Forelimb muscle (tissue), 1 donor: ENCODE measurements at places on chromosomes 7 and 10. TPM values are rescaled to one million over a fixed set of nuclear protein-coding genes. Genes with fewer than 3 reads are reported as not detected.
A peak's percentile ranks its signal among the peaks of the same experiment; 100 is the strongest.

- DNase-seq: no peak
Observed at GRCh38 chr10:80453842-80454512, at the start of gene TSPAN14. Gene TSPAN14, plus strand, starts transcription at chr10:80454310. Its CDS starts 34,924 bp downstream, at chr10:80489234.

- no peak for DNase-seq
Observed at GRCh38 chr7:68041554-68041953, 1044.9 kb downstream of the TYW1 start.

DNA sequence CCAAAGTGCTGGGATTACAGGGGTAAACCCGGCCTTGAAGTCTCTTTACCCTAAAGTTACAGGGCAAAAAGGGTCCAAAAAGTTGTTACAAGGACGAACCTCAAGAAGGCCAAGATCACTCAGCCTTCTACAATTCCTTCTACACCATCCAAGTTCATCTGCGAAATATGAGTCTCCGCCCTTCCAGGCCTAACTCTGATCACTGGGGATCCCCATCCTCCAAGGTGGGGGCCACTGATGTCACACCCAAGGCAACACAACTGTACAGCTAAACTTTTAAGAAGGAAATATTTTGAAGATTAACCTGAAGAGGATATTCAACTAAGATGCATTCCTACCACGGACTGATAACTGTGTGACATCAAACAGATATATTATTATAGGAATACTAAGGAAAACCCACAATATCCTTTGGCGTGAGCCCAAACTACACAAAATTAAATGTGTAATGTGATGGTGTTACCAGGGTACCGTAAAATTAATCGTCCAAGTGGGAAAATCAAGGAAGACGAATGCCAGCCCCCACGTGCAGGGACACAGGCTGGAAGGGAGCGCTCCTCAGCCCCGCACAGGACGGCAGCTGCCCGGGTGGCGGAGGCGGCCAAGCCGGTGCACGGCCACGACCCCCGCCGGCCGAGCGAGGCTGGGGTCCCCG lies 1.0 kb downstream of the PAXIP1 start:
- no peak for DNase-seq

DNA sequence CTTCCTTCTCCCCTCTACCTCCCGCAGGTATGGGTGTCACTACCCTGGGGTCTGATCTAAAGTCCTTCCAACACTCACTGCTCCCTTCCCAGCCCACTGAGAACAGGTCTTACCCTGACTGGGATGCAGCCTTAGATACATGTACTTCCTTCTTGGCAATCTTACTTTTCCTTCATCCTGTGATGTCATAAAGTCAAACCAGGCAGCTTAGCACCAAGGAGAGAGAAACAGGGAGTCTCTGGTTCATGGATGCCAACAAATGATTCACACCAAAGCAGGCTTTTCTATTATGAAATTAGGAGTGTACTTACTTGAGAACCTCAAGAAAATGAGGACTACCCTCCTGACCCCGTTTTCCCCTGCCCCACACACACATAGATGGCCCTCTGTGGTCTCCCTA lies 111.0 kb upstream of the KMT2E start:
- no peak for DNase-seq

DNA sequence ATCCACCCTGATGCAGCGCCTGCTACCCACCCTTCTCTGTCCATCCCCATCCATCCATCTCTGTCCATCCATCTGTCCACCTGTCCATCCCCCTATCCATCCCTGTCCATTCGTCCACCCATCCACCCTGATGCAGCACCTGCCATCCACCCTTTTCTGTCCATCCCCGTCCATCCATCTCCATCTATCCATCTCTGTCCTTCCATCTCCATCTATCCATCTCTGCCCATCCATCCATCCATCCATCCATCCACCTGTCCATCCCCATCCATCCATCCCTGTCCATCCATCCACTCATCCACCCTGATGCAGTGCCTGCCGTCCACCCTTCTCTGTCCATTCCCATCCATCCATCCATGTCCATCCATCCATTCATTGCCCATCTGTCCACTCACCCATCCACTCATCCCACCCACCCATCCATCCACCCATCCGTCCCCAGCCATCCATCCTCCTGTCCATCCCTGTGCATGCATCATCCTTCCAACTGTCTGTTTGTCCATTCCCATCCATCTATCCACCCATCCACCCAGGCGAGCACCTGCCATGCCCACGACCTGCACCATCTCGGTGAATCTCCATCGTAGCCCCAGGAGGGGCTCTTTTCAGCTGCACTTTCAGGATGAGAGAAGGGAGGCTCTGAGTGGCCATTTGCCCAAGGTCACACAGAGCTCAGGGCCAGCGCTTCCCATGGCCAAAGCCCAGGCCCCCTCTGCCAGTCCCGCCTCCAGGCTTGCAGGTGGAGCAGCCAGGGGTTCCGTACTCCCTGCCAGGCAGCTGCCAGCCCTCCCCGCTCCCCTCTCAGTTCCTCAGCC lies 137.4 kb downstream of the LHPP start:
- DNase-seq: no peak

- DNase-seq: peak; percentile 66
Observed at GRCh38 chr10:31697271-31698180, 231.1 kb downstream of the ARHGAP12 start.

DNA sequence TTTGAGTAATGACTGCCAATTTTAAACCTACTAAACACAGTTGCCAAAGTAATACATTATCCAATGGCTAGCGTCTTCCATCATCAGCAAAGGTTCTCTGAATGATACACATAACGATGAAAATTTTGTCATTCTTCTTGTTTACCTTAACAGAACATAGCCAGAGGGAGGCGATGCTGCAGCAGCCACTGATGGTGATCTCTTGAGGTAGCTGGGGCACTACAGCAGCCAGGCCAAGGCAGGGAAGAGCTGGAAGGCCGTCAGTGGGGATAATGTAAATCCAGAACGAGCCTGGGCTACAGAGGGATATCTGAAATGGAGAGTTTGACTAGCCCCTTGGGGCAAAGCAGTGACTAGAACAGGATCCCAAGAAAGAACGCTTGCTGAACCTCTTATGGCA lies 38.8 kb downstream of the PRPS1L1 start:
- DNase-seq: no peak

DNA sequence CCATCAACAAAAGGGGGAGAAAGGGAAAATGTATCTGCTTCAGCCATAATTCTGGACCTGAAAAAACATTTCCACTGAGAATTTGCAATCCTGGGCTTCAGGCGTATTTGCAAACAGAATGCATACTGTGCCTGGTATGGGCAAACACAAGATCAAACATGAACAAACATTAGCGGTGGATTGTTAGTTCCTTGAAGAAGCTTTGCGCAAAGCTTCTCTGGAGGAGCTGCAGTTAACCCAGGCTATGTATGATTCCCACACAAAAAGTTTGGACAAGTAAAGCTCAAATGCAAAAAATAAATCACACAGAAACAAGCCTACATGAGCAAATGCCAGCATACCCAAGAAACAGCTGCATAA lies 20.4 kb upstream of the HILPDA start:
- no peak for DNase-seq

DNA sequence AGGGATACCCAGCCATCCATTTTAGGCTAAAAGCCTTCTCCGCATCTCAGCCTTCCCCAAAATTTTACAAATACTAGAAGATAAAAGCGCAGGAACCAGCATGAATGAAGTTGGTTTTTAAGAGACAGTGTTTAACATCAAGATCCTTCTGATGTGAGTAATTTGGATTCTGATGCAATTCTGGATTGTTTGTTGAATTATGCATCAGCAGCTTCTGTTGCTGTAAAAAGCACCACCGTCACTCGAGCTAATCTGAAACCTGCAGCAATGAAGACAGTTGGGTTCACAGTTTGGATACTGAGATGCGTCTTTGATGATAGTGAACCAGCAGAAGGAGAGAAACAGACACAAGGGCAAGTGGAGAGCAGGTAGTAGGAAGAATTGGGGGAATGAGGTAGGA lies 179.2 kb downstream of the PLXNA4 start:
- DNase-seq: no peak

DNA sequence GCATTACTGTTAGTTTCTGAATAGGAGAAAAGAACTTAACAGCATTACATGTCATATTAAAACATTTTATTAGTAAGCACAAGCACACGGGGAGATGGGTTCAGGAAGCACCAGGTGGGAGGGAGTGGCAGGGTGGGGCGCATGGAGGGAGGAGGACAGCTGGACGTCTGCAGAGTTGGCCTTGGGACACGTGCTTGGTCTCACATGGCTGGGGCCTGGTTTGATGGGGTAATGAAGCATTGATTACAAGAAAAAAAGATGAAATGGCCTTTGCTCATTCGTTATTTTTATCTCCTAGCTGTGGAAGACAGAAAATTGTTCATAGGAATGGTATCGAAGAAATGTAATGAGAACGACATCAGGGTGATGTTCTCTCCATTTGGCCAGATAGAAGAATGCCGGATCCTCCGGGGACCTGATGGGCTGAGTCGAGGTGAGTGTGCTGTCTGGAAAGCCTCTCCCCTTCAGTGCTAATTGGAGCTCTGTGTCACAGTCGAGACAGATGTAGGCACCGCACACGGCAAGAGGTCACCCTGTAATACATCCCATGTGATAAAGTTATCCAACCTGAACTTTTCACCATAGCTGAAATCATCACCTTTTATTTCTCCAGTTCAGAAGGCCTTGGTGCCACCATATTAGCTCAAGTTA lies 239.9 kb downstream of the CELF2 start:
- DNase-seq: no peak

The FOXP2 gene
- 10.3 TPM for polyA plus RNA-seq

The ZNF425 gene
- 3.0 TPM for polyA plus RNA-seq
